ENCODE measurements at places on chromosomes 6 and 20.

DNA sequence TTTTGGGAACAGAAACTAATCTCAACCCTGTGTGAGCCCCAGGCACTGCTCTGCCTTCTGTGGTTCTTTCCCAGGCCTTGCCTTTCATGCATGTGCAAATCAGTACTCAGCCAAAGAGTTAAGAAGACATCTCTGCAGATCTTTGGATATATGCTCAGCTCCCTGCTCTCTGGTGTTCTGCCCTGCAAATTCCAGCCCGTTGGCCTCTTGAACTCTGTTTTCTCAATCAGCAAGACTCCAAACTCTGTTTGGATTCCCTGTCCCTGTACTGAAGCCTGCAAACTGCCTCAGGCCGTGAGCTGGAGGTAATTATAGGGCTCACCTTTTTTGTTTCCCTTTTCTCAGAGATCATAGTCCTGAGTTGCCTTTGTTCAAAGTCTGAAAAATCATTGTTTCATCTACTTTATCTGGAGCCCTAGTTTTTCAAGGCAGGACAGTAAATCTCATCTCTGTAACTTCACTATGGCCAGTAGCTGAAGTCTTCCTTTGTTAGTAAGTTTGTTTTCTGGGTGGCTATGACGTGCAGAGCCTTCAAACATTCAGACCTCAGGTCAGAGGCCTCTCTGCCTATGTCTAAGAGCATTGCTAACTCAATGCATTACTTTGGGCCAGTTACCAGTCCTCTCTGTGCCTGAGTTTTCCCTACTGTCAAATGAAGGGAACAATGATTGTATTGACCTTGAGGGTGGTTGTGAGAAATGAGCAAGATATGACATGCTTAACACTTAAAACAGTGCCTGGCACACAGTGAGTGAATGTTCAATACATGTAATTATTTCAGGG, 15.9 kb upstream of the MDFI start:
- DNase-seq = no peak

GRCh38 chr6:111806561-111807497, 66.4 kb downstream of the FYN start:
- no peak for DNase-seq

DNA sequence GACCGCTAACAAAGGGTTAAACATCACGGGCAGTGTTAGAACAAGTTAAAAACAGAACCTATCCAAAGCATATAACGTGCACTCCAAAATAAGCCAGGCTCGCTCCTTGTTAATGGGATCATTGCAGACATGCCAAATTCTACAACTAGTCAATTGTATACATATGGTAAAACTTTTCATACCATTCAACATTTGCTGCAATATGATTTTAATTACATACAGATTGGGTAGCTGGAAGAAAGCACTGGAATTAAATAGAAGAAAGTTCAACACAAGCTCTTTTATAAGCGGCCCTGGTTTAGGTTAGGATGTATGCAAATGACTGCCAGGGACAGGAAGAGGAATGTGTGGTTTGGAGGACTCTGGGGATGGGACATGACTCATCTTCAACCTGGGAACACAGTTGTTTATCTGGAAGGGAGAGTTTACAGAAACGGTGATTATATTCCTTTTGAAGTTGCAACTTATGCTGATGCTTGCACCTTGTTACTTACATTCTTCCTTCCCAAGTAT, 62.5 kb upstream of the TIAM2 start:
- no peak for DNase-seq

GRCh38 chr6:52877168-52877567, 32.3 kb downstream of the GSTA3 start:
- DNase-seq = no peak

DNA sequence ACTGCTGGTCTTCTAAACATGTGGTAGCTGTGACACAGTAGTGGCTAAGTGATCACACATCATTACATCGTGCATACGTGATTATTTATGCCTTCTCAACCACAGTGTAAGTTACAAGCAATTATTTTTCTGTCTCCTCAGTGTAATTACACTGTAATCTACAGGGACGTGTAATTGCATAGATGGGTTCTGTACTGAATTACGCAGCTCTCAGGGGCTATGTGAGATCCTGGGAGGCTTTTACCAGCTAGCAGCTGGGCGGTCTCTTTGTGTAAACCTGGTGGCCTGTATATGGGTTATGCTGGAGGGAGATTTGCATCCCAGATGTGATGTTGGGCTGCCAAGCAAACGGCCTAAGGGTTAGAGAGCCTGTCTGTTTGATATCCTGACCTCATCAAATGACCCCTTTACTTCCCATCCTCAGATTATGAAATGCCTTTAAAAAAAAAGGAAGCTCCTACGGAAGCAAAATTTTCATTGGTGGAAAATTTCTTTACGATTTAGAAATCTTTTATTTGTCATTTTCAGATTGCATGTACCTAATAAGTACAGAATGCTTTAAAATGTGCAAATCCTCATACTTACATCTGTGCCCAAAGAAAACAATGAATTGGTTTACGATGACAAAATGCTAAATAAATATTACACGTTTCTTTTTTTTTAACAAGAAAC, 402.8 kb upstream of the JAG1 start:
- DNase-seq = no peak

DNA sequence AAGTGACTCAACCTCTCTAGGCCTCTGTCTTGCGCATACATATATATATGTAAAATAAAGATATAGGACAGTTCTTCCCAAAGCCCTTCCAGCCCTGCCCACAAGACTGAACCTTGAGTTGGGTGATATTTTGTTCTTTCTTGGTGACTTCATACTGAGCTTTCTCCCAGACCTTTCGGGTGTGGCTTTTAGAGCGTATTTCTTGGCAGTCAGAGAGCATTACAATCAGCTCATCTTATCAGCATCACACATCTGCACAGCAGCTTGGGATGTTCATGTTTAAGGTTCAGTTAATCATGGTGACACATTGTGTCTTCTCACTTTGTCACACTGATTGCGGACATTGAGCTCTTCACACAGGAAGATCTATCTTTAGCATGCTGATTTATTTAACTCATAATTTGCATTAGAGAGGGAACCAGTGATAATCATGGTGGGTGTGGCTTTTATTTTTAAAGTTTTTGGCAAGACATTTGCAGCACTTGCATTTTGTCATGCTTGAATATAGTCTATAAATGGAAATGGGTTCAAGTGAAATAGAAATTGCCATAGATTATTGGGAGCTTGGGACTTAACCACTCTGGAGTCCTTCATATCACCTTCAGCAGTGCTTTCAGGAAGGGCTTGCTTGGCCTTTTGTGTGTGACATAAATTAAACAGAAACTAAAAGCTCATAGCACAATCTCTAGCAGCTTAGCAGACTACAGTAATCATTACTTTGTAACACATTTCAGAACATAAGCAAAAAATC, 8.3 kb downstream of the KIF3B start:
- peak; percentile 62 for DNase-seq

DNA sequence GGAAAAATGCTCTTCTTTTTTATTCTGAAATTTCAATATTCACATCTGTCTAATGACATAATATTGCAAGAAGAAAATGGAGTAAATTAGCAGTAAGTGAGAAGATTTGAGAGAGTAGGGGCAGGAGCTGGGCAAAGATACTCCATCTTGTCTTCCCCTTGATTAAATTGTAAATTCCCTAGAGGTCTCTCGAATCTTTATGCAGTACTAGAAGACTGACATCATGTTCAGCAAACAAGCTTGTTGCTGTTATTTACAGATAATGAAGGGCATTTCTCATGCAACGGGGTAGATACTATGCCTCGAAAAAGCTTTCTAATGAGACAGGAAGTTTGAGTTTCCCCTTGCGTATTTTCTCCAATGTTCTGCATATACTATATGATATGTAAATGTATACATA, 306.9 kb upstream of the PTCHD4 start:
- no peak for DNase-seq
